ENCODE measurements at places on chromosomes 11 and 22.

DNA sequence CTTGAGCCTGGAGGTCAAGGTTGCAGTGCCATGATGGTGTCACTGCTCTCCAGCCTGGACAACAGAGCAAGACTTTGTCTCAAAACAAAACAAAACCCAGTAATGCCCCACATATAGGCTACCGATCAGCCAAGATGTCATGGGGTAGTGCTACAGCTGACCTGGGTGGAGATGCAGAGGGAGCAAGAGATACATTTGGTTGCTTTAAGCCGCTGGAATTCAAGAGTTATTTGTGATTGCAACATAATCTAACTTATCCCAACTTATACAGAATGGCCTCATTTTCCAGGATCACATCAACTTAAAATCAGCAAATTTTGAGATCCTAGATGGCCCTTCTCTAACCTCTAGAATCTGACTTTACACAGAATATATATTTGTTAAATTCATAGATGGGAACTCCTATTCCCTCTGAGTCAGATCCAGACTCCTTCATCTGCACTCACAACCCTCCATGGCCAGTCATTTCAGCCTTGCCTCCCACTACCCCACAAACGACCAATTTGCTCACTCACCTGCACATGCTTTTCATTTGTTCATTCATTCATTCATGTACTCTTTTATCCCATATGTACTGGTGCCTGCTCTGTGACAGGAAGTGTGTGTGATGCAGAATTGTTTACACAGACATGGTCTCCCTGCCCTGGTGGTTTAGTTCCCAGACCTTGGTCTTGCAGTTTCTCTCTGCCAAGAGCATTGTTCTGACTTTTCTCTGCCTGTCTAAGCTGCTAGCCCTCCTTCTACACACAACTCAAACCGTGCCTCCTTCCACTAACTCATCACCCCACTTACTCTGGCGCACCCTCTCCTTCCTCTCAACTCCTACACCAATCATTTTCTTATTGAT lies 24.1 kb upstream of the APLNR start:
- DNase-seq: no peak

- no peak for DNase-seq
These were observed 67.4 kb downstream of the SPECC1L start for GRCh38 chr22:24337894-24338645.

DNA sequence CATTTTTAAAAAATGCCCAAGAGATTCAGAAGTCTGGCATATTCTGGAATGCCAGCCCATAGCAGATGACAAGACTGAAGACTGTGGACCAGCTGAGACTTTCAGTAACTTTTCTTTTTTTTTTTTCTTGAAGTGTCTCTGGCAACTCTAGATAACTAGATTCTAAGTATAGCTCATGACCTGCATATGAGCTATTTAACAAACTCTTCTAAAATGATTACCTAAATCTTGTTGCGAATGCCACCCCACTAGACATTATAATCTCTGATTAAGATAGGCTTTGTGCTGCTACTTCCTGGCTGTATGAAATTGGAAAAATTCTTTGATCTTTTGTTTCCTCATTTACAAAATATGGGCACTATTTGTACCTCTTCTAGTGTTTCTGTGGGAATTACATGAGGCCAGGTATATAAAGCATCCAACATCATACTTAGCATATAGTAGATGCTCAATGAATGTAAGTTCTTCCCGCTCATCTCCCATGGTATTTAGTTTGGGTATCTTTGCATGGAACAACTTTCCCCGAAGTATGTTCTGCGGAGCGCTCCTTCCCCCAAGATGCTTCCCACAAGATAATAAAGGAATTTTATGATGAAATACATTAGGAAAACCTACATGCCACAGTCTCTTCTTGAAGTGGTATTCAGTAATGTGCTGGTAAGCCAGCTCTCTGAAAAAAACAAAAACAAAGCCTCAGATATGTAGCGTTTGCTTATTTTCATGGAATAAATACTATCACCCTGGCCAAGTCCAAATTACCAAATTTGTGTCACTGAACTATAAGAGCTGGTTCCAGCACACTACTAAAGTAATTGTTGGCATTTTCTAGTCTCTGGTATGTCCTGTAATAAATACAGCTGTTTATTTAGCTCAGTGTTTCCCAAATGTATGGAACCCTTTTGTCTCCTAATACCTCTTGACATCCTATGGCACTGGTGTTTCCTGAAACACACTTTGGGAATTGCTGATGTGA lies 86.8 kb upstream of the TIMP3 start:
- DNase-seq: no peak

DNA sequence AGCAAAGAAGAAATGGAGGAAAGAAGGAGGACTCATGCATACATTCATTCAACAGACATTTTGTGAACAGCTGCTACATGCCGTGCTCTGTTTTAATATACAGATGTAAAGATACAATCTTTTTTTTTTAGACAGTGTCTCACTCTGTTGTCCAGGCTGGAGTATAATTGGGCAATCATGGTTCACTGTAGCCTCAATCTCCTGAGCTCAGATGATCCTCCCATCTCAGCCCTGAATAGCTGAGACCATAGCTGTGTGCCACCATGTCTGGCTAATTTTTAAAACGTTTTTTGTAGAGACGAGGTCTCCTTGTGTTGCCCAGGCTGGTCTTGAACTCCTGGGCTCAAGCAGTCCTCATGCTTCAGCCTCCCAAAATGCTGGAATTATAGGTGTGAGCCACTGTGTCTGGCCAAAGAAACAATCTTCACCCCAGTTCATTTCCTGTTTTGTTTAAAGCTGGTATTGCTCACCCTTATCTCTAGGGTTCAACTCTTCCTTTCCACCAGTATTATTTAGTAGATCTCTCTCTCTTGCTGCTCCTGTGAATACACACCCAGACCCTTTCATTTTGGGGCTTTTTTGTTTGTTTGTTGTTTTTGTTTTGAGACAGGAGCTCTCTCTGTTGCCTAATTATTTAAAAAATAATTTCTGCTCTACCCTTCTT lies 69.8 kb downstream of the RNF169 start:
- DNase-seq: no peak

- DNase-seq: no peak
These were observed 78.9 kb downstream of the PPFIBP2 start for GRCh38 chr11:7592711-7593110.

DNA sequence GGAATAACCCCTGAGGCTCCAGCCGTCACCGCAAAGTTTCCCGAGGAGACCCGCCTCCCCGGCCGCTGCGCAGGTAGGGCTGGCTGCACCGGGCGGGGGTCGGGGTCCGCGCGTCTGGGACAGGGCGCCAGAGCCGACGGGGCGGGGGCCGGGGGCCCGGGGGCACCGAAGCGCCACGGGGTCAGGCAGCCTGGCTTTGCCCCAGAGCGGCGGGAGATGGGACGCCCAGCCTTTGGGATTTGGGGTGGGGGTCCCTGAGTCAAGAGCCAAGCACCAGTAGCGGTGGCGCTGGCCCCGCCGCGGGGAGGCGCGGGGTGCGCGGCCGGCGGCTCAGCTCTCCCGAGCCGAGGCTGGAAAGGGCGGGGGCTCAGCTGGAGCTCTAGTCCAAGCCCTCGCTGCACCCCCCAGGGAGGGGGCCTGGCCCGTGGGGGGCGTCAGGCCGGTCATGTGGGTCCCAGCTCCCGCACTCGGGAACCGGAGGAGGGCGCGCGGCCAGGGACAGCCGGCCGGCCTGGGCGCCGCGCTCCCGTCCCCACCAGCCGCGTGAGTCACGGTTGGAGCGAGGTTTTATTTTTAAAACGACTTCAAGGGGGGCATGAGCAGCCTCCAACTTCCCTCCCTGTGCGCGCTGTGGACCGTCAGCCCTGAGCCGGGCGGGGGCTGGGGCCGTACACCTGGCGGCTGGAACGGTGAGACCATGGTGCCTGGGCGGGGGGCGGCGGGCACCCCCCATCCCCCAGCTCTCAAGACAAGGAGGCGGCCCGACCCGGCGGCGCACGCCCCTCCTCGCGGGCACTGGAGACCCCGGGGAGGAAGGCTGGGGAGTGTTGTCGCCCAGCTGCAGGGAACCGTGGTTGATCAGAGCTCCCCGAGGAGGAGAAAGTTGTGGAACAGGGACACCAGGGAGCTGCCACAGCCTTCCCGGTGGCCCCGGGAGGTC lies 626 bp downstream of the FLRT1 start:
- DNase-seq: no peak

GRCh38 chr11:93169950-93170561 lies 27.7 kb downstream of the SLC36A4 start:
- no peak for DNase-seq

DNA sequence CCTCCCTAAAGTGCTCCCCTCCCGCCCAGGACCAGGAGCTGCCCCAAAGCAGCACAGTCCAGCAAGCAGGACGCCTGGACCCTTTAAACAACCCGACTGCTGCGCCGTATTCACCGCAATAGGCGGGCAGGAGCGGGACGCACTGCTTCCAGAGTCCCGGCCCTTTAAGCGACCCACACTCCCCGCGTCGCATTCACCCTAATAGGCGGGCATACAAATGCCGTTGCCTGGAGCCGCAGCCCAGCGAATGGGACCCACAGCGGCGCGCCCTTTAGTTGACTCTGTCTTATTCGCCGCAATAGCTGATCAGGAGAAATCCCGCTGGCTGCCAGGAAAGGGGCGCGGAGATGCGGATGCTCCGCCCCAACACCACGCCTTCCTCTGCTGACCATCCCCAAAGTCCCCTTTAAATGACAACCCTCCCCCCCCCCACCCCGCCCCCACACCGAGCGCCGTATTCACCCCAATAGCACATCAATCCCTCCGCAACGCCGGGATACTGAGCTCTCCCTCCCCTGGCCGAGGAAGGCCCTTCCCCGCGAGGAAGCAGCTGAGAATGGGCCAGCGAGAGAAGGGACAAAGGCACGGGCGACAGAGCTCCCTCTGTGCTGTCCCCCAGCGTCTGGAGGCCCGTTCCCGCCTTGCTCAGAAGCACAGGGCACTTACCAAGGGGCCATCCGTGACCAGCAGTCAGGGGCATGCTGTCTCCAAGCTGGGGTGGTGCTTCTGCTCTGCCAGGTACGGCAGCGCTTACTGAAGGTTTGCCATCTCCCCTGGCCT lies 4.7 kb downstream of the OSBPL5 start:
- no peak for DNase-seq

GRCh38 chr11:79336797-79337517 lies 103.9 kb downstream of the TENM4 start:
- no peak for DNase-seq

- no peak for DNase-seq
These were observed 63.7 kb downstream of the PRDM11 start for GRCh38 chr11:45209891-45210699.

DNA sequence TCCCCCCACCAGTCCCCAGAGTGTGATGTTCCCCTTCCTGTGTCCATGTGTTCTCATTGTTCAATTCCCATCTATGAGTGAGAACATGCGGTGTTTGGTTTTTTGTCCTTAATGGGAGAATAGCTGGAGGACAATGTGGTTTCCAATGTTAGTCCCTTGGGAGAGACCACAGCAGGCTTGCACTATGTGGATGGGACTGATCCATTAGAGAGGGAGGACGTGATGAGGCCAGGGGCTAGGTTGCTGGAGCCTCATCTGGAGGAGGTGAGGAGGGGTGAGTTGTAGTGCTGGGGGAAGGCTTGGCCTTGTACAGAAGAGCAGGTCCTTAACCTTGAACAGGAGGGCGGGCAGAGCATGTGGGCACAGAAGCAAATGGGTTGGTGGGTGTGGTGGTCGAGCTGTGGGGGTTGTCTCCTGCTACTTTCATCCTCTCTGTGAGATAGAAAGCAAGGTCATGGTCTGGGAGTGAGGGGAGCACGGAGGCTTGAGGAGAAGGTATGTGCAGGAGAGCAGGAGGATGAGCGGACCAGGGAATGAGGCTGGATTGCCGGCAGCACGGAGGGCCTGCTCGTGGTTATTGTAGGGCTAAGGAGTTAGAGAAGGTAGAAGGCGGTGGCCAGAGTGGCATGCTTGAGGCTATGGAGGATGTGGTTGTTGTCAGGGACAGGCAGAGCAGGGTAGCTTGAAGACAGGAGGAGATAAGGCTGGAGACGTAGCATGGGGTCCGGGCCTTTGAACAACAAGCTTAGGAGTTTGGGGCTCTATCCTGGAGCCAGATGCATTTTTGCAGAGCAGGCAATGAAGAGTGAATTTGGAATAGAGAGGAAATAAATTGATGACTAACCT lies 11.2 kb upstream of the SREBF2 start:
- no peak for DNase-seq

Measured in activated CD4-positive, alpha-beta T cell treated with anti-CD3 and anti-CD28 coated beads, Interleukin-2, amount 50 U/mL, for 1 hour (primary cell).